ENCODE measurements at places on chromosomes 2 and 18. TPM values are rescaled to one million over a fixed set of nuclear protein-coding genes. Genes with fewer than 3 reads are reported as not detected.
A peak's percentile ranks its signal among the peaks of the same experiment; 100 is the strongest.

DNA sequence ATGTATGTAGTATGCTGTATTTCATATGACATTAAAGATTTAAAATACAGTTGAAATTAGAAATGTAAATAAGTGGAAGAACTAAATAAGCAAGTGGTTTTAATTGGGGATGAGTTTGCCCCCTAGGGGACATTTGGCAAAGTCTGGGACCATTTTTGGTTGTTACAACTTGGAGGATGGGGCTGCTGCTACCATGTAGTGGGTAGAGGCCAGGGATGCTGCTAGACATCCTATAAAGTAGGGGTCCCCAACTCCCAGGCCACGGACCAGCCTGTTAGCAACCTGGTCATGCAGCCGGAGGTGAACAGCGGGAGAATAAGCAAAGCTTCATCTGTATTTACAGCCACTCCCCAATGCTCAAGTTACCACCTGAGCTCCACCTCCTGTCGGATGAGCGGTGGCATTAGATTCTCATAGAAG, 27.9 kb upstream of the ASNSD1 start:
- no peak for DNase-seq
- H3K4me1 ChIP-seq: no peaks in the 10 kb centered on the region
- H3K4me3 ChIP-seq: no peak overlapping the region

- no peaks in the 10 kb centered on the region for H3K27me3 ChIP-seq
- no peak overlapping the region for H3K27ac ChIP-seq
- no peak for DNase-seq
Measured at GRCh38 chr2:200405599-200406298, 99.3 kb downstream of the SPATS2L start.

DNA sequence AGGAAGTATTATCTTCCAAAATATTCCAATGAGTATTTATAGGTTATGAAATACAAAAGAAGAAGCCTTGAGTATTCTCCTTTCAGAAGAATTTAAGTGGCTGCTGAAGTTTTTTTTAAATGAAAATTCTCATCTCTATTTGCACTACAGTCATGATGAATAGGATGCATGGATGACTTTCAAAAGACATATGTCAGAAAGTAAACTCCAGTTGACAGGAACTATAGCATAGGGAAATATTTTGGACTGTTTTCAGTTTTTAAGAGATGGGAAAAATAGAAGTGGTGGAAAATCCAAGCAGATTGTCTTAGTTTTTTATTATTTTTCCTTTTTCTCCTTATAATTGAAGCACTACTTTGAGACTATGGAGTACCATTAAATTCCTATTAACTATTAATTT, 825.1 kb upstream of the FSHR start:
- H3K27me3 ChIP-seq: no peaks in the 10 kb centered on the region
- H3K4me1 ChIP-seq: no peaks in the 10 kb centered on the region
- no peaks in the 10 kb centered on the region for H3K36me3 ChIP-seq
- H3K27ac ChIP-seq: no peak overlapping the region
- no peak overlapping the region for H3K4me3 ChIP-seq

GRCh38 chr2:3126911-3127621, 250.6 kb downstream of the EIPR1 start:
- no peaks in the 10 kb centered on the region for H3K4me1 ChIP-seq
- no peaks in the 10 kb centered on the region for H3K36me3 ChIP-seq
- no peaks in the 10 kb centered on the region for H3K27me3 ChIP-seq
- no peak for DNase-seq

KCNE4 gene
- polyA plus RNA-seq: 0.03 TPM

ERICH2 gene
- polyA plus RNA-seq: not detected

DNA sequence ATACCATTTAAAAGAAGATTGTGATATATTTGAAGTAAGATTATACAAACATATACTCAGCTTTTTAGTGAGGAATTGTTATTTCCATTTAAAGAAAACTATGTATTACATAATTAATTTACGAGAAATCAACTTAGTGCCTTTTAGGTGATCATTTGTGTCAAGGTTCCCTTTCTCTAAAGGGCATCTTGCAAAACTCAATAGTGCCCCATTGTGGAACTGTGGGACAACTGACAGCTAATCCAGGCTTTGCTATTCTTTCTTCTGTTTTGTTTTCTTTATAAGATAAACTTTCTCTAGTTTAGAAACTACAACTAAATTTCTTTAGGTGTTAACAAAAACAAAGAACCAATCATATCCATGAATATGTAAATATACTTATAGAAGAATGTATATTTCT, 24.3 kb upstream of the VIT start:
- H3K4me1 ChIP-seq: peaks cover 1% of the 10 kb centered on the region
- no peak overlapping the region for H3K4me3 ChIP-seq

GRCh38 chr2:117982376-117983033, 31.4 kb downstream of the CCDC93 start:
- no peak overlapping the region for H3K27ac ChIP-seq
- DNase-seq: peak; percentile 48
- no peaks in the 10 kb centered on the region for H3K4me1 ChIP-seq

DNA sequence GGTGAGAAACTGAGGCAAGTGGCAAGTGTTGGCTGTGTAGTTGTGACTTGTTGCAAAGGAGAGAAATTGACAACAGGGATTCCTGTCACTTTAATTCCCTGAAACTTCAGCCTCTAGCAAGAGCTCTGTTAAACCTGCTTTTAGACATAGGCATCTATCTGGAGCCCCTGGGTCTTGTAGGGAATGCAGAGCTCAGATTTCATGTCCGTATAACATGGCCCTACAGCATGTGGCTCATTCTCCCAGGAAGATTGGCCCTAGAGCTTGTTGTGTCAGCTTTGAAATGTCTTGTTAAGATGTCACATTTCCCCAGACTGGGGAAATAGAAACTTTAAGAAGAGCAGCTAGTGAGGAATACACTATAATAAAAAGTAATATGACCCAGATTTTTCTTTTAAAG, 115.8 kb downstream of the POLE4 start:
- H3K36me3 ChIP-seq: no peaks in the 10 kb centered on the region
- H3K4me1 ChIP-seq: peaks cover 3% of the 10 kb centered on the region

DNA sequence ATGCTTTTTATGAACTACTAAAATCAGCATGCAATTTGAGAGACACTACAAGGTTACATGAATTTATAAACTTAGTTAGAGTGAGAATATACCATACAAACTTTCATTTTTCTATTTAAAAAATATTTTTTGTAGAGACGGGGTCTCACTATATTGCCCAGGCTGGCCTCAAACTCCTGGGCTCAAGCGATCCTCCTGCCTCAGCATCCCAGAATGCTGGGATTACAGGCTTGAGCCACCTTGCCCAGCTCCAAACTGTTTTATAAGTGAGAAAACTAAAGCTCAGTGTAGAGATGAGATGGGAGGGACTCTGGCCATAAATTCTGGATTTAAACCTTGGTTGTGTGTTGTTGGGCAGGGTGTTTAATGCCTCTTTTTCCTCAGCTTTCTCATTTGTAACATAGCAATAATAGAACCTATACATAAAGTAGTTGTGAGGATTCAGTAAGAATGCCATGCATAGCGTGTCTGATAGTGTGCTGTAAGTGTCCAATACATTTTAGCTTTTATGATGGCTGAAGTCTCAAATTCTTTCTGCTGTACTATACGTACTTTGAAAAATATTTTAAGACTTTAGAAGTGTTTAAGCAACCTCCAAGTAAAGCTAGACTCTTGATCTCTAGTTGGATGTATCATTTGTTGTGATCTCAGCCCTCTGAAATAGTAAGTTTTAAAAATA, 9.7 kb downstream of the CAB39 start:
- H3K4me3 ChIP-seq: peak overlapping the region; percentile 45
- no peaks in the 10 kb centered on the region for H3K27me3 ChIP-seq
- H3K27ac ChIP-seq: no peak overlapping the region
- DNase-seq: no peak

FNDC4 gene
- polyA plus RNA-seq: 14.1 TPM

DNA sequence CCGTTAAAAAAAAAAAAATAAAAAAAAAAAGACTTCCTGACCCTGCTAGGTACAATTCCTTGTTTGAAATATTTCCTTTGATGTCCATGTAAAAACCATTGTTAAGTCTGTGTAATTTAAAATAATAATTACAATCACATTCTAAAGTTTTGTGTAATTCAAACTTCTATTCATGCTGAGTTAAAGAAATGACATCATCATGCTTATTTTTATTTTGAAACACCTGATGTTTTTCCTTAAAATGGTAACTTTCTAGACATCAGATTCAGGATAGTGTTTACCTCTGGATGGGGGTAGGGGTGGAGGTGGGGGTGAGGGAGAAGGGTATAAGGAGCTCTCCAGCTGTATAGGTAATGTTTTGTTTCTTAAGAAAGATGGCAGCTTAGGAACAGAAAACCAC, 92.8 kb downstream of the ADCYAP1 start:
- H3K4me3 ChIP-seq: no peak overlapping the region
- H3K27me3 ChIP-seq: no peaks in the 10 kb centered on the region
- no peaks in the 10 kb centered on the region for H3K4me1 ChIP-seq
- H3K36me3 ChIP-seq: no peaks in the 10 kb centered on the region

- H3K27me3 ChIP-seq: no peaks in the 10 kb centered on the region
- DNase-seq: no peak
- H3K36me3 ChIP-seq: peaks cover under 1% of the 10 kb centered on the region
- no peak overlapping the region for H3K4me3 ChIP-seq
- peaks cover 10% of the 10 kb centered on the region for H3K4me1 ChIP-seq
Measured at GRCh38 chr2:19943189-19943588, 41.4 kb upstream of the TTC32 start.

- no peak for DNase-seq
- H3K36me3 ChIP-seq: no peaks in the 10 kb centered on the region
- H3K27ac ChIP-seq: no peak overlapping the region
- H3K4me1 ChIP-seq: peaks cover 18% of the 10 kb centered on the region
- H3K4me3 ChIP-seq: no peak overlapping the region
Measured at GRCh38 chr2:174829550-174829949, 65.3 kb upstream of the CHRNA1 start.

- no peaks in the 10 kb centered on the region for H3K4me1 ChIP-seq
- H3K27me3 ChIP-seq: no peaks in the 10 kb centered on the region
- no peaks in the 10 kb centered on the region for H3K36me3 ChIP-seq
- DNase-seq: no peak
Measured at GRCh38 chr2:197037863-197038398, 111.4 kb upstream of the PGAP1 start.

- no peak for DNase-seq
- no peak overlapping the region for H3K4me3 ChIP-seq
- H3K4me1 ChIP-seq: no peaks in the 10 kb centered on the region
Measured at GRCh38 chr18:57819671-57820460, 16.8 kb upstream of the ATP8B1 start.

ZSCAN30 gene
- polyA plus RNA-seq: 4.4 TPM

OR6B2 gene
- not detected for polyA plus RNA-seq

DNA sequence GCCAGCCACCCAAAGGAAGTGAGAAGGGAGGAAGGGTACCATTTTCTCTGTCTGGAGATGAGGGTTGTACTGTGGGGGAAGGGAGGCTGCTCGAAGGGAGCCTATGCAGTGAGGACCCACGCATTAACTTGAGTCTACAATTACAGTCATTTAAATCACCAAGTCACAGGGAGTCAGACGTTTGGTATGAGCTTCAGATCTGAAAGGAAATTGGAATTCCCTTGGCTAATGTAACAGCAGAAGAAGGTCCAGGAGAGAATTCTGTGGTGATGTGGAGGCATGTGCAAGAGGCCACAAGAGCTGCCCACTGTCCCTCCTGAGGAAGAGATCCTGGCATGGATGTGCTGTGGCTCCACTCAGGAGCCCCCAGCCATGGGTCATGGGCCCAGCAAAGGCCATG, 22.5 kb downstream of the DAPL1 start:
- H3K4me1 ChIP-seq: no peaks in the 10 kb centered on the region
- H3K36me3 ChIP-seq: no peaks in the 10 kb centered on the region
- no peak overlapping the region for H3K27ac ChIP-seq
- no peak for DNase-seq

ARHGAP28 gene
- polyA plus RNA-seq: 2.9 TPM

PRSS56 gene
- 0.03 TPM for polyA plus RNA-seq

DNA sequence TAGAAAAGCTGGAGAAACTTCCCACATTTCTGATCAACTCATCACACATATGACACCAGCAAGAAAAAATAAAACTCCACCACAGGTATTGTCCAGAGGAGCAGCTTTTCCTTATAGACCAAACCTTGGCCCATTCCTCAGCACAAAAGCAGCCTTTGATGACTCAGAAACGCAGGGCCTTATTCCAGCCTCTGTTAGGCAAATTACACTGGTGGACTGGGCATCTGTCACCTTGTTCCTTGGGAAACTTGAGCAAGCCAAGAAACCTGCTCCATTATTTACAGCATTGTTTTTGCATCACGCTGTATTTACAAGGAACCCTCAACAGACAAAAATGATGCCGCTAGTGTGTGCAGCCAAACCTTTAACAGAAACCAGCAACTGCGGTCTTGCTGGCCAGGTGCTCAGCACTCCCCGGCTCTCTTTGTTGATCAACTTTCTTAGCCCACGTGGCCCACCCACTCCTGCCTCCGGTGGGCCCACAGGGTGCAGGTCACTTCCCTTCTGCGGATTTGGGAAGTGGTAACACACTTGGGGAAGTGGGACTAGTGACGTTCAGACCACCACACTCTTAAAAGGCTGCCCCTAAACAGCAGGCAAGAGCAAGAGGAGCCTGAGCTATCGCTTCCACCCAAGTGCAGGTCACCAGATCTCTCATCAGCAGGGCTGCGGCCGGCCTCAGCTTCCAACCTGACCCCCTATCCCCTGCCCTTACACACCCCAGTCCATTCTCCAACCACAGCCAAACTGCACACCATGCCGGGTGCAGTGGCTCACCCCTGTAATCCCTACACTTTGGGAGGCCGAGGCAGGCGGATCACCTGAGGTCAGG, 1.5 kb downstream of the AP1S3 start:
- no peak overlapping the region for H3K4me3 ChIP-seq
- H3K27ac ChIP-seq: no peak overlapping the region

DNA sequence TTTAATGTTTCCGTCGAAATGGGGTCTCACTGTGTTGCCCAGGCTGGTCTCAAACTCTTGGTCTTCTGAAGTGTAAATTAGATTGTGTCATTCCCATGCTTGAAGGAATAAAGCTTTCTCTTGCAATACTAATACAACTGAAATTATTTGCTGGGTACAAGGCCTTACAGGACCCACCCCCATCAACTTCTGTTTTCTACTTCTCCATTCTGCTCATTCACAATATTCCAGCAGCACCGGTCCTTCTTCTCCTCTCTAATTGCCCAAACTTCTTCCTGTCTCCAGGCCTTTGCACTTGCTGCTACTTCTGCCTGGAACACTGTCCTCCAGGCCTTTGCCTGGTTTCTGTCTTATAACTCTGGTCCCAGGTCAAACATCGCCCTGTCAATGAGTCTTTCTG, 73.8 kb downstream of the APOB start:
- no peaks in the 10 kb centered on the region for H3K4me1 ChIP-seq
- no peak for DNase-seq
- H3K27ac ChIP-seq: no peak overlapping the region
- H3K4me3 ChIP-seq: no peak overlapping the region

- peaks cover 5% of the 10 kb centered on the region for H3K4me1 ChIP-seq
- no peak overlapping the region for H3K4me3 ChIP-seq
- no peaks in the 10 kb centered on the region for H3K27me3 ChIP-seq
- H3K36me3 ChIP-seq: peaks cover 8% of the 10 kb centered on the region
- H3K27ac ChIP-seq: no peak overlapping the region
Measured at GRCh38 chr18:9931146-9931545, 17.3 kb downstream of the VAPA start.

- no peak overlapping the region for H3K4me3 ChIP-seq
- no peaks in the 10 kb centered on the region for H3K36me3 ChIP-seq
- H3K4me1 ChIP-seq: peaks cover 10% of the 10 kb centered on the region
- DNase-seq: peak; percentile 38
- H3K27me3 ChIP-seq: no peaks in the 10 kb centered on the region
Measured at GRCh38 chr2:238098901-238099713, 1.0 kb upstream of the ESPNL start.
